GM12864 (cell line): ENCODE measurements at places on chromosomes 4 and X.

DNA sequence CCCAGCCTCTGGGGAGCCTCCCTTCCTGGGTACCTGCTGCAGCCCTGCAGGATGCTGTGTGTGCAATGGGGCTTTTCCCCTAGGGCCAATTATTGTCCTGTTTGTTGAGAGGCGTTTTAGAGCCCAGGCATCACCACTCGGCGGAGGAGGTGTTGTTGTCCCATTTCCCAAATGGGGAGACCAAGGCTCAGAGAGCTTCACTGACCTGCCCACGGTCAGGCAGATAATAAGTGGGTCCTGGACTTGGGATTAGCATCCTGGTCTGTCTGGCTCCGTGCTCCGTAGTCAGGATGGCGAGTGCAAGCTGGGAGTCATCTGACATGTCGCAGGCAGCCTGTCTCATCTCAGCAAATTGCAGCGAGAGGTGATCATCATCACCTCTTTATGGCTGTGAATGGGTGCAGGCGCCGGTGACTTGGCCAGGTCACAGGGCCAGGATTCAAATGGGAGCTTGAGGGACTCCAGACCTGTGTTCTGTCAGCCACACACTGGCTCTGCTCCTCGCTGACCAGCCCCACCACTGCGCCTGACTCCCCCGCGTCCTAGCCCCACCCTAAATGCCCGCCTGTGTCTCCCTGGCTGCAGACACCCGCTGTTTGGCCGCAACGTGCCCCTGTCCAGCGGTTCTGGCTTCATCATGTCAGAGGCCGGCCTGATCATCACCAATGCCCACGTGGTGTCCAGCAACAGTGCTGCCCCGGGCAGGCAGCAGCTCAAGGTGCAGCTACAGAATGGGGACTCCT lies 16.6 kb downstream of the HTRA3 start:
- no peak for DNase-seq

DNA sequence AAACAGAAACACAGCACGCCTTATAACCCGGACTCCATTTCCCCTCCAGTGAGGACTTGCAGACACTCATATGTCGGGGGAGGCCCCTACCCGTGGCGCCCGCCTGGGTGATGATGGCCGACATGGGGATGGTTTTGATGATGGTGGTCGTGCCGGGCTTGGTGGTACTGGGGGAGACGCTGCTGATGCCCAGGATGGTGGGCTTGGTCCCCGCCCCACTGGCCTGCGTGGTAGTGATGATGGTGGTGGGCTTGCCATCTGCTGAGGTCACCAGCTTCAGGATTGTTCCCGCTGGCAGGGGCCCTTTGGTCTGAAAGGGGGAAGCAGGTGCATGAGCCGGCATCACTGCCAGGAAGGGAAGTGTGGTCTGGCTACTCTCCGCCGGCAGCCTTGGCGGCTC lies 12.8 kb upstream of the RENBP start:
- no peak for DNase-seq

DNA sequence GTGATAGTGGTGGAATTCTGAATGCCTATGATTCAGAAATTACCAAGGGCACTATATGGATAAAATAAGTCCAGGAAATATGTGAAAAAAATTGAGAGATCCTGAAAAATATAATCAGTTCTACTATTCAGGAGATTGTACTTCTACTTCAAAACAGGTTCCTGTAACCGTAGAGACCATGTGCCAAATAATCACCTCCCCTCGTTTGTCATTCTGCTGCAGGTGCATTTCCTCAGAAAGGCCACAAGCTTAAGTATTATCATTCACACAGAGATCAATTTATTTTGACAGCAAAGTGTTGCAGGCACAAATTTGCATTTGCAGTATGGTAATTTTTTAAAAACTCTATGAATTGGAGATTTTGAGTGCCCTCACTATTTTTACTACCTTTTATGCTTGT lies 1000.0 kb downstream of the CCSER1 start:
- DNase-seq, result no peak

GRCh38 chr4:152937336-152938236 lies 1.5 kb downstream of the FHDC1 start:
- no peak for DNase-seq

GRCh38 chr4:78704981-78705683 lies 71.0 kb upstream of the BMP2K start:
- DNase-seq, result no peak
